ENCODE measurements at places on chromosomes 11 and 22.
A peak's percentile ranks its signal among the peaks of the same experiment; 100 is the strongest.

DNA sequence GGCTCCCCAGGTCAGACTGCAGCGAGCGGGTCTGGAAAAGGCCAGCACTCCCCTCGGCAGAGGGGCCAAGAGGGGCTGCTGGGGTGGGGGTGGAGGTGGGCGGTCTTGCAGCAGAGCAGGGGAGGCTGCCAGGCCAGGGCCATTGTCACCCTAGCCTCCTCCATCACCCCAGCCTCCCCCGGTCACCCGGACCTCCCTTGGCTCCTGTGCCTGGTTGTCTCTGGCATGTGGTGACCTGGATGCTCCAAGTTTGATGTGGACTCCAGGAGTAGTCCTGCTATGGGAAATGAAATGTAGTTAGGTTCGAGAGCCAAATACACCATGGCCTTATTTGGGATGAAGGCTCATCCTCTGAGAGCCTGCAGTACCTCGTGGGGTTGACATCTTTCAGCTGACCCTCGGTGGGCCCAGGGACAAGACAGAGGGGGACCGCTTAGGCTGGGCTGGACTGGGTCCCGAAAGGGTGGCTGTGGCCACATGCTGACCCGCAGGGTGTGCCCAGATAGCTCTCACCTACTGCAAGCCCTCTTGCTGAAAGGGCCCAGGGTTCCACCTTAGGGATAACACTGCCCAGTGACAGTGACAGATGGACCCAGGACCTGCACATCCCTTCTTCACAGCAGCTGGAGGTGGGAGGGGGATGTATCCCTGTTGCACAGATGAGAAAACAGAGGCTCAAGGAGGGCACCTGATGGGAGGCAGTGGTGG is 24.1 kb downstream of the MRGPRD start:
- DNase-seq = no peak

- no peak for DNase-seq
These were observed 12.2 kb downstream of the TXN2 start for GRCh38 chr22:36469094-36469710.

DNA sequence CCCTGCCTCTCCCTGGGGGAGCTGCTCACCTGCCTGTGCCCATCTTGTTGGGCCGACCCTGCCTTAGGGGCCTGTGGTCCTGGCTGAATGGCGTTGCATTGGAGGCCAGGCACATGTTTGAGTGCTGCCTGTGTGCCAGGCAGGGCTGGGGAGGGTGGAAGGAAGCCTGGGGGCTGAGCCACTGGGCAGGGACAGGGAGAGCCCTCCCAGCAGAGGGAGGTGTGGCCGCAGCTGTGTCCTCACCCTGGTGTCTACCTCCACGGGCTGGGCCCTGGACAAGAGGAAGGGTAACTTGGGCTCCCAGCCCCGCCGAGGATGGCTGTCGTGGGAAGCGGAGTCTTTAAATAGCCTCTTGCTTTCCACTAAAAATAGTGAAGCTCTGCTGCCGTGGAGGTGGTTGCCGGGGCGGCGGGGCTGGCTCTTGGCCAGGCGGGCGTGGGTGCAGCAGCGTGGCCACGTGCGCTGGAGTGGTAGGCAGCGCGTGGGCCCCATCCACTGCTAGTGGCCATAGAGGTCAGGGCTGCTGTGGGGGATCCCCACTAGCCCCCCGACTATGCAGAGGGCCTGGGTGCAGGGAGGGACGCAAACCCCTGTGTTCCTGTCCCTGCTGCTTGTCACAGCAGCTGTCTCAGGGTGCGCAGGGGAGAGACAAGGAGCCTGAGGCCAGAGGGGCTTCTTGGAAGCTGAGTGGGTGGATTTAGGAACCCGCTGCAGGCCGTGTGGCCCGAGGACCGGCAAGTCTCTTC is 6.2 kb downstream of the ZDHHC8 start:
- no peak for DNase-seq

DNA sequence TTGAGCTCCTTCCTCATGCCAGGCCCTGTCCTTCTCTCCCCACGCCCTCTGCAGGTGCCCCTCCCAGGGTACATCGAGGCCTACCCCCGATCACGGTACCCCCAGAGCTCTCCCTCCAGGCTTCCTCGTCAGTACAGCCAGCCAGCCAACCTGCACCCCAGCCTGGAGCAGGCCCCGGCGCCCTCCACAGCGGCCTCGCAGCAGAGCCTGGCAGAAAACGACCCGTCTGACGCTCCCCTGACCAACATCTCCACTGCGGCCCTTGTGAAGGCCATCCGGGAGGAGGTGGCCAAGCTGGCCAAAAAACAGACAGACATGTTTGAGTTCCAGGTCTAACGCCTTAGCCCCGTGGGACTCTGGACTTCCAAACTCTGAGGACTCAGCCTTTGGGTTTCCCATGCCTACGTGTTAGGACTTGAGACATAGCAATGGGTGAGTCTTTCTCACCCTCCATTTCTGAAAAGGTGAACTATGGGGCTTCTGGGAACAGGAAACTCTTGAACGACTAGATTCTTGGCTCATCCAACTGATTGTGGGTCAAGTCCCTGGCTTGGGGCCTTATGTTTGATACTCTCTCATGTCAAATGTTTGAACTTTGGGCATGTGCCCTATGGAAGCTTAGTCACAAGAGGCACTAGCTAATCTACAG is 32.7 kb downstream of the C11orf91 start:
- no peak for DNase-seq

GRCh38 chr11:47376525-47377371 is 1.6 kb downstream of the SPI1 start:
- DNase-seq = no peak

DNA sequence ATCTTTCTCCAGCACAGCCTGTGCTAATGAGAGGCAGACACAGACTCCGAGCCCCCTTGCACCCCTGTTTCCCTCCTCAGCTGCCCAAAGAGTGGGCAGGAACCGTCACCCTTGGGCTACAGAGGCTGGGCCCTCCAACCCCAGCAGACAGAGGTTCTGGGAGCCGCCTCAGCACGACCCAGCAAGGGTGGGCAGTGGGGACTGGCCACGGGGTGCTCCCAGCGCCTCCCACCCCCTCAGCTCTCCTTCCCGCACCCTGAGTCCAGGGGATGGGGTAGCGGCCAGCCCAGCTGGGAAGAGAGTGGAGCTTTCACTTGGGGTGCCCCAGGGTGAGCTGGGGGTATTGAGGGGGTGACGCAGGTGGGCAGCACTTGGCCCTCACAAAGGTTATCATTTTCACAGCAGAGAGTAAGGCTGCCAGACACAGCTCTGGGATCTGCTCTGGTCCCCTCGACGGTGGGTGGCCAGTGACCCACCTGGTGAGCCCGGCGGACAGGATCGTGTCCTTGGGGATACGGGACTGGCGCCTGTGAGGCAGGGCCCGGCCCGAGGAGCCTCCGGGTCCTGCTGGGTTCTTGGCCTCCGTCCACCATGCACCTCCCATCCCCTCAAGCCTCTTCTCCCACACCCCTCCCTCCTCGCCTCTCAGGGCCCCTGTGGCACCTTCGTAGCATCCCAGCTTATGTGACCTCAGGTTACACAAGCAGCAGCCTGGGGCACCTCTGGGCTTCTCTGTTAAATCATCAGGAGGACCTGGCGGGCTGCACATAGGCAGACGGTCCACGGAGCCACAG is 14.4 kb upstream of the BRSK2 start:
- DNase-seq = no peak

DNA sequence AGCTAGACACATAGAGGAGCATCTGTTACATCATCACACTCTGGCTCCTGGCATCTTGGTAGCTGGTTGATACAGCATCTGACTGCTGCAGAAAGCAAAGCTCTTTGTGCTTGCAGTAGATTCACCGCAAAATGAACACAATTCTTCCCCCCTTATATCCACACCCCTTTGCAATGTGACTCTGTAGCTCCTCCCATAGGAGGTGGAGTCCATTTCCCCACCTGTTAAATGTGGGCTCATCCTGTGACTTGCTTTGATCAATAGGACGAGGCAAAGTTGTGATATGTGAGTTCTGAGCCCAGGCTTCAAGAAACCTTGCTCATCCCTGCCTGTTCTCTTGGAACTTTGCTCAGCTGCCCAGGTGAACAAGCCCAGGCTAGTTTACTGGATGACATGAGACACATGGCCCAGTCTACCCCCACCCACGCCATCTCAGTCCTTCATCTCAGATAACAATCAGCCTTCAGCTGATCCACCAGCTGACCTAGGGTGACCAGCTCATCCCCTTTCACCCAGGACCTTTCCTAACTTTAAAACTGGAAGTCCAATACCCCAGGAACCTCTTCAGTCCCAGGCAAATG is 272.2 kb downstream of the TENM4 start:
- no peak for DNase-seq

- DNase-seq = peak; percentile 77
These were observed 26.2 kb upstream of the ME3 start for GRCh38 chr11:86698639-86699038.

- no peak for DNase-seq
These were observed 3.2 kb upstream of the KLHDC7B start for GRCh38 chr22:50542416-50542927.

DNA sequence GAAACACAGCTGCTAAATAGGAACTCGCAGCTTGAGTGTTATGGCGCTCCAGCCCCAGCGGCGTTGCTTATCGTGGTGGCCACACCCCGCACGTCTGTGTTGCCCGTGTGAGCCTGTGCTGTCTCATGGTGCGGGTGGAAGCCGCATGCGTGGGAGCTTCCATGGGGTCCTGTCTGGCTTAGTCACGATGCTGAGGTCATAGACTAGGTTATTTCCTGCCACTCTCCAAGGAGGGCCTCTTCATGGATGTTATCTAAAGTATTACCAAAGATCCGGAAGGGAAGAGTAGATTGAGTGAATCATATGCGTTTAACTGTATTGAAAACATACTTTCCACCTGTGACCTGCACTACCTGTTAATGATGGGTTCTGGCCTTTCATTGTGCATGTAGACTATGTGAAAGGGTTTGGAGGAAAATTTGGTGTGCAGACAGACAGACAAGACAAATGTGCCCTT is 21.7 kb downstream of the CTTN start:
- DNase-seq = peak; percentile 34

DNA sequence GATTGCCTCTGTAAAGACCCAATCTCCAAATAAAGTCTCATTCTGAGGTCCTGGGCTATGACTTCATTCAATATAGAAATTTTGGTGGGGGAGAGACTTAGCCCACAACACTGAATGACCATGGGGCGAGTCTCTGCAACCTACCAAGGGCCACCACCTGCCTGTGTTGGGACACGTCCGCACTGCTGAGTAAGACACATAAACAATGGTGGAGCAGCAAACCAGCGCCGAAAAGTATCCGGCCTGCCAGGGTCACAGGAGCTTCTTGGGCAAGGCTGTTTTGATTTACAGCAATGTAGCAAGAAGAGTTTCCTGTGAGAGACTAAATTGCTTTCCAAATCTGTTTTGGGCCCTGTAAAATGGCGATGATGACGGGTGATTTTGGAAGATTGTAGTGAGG is 122.3 kb downstream of the SHANK2 start:
- no peak for DNase-seq

DNA sequence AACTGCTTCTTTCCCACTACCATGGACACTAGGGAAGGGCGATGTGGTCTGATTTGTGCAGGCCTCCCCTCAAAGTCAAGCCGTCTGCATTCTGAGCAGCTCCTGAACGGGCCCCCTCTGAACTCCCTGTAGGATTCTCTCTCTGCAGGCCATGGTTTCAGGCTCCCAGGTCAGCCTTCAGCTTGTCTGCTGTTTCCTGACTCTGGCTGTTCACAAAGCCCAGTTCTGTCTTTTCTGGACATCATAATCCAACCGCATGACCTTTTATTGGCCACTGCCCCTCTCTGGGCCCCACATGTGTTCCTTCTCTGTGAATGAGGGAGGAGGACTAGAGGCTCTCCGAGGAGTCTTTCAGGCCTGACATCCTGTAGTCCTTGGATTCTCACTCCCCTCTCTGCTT is 161.0 kb downstream of the FEZ1 start:
- no peak for DNase-seq

DNA sequence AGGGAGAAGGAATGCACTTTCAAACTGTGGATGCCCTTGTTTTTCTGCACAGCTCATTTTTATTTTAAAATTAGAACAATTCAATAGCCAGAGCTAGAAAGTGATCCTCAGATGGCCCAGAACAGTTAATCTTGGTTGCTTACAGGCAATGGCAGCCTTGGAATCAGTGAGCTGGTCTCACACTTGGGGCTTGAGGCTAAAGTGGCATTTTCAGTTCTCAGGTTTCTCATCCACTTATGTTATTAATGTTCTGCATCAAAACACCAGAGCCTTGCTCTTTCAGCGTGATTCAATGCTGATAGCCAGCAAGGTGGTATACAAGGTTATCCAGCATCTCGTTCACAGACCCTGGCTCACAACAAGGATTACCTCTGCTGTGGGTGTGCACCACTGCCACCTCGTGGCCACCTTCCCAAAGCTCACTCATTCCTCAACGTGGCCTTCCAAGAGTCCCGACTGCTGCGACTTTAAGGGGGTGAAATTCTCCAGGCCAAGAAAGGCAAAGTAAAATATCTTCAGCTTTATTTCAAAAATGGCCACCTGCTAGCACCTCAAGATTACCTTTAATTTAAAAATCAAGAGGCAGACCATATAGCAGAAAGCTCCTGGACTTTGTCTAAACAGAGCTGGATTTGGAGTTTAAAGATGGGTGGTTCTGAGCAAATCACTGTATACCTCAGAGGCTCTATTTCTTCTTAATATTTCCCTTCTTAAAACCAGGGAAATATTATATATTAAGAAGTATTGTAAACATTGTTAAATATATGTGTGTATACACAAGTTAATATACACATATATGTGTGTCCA is 34.2 kb upstream of the FSHB start:
- peak; percentile 50 for DNase-seq

DNA sequence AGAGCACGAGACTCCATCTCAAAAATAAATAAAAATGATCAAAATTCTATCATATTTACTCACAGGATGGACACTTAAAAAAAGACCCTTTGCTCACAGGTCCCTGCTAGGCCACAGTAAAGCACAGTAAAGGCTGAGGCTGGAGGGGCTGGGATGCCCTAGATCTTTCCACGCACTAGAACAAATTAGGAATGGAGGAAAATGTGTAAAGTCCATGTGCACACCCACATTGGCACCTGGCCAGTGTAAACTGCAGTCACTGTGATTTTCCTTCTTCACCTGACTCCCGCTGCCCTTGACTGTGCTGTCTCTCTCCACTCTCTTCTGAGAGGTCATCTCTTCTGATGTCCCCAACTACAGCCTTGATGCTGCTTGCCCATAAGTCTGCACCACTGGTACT is 195.5 kb downstream of the EFCAB6 start:
- DNase-seq = no peak

DNA sequence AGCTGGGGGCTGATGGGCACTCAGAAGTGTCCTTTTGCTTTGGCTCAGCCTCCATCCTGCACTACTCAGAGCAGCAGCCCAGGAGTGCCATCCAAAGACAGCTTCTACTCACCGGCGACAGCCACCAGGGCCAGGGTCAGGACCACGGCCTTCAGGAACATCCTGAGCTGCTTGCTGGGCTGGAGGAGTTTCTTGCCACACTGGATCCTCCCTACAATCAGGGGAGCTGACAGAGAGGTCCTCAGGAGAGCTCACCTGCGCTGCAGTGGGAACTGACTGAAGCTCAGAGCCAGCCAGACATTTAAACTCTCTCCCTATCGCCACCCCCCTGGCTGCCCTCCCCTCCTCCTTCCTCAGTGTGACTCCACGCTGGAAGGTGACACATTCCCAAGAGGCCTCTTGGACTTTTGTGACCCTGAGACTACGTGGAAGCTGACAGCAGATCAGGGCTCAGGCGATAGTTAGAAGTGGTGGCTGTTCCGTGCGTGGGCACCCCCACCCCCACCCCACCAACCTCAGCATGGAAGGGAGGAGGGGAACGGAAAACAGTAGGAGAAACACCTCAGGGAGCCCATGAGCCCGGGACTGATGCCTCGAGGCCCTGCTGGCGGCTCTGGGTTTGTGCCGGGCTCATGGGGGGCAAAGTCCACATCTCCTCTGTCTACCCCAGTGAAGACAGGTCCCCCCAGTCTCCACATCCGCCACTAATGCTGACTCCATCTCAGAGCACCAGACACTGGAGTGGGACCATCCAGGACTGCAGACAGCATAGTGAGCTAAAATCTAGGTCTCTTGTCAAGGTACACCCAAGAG is at the start of gene APOA4:
Gene APOA4 (minus strand): TSS at position 274 of the 813 bp plus-strand sequence. CDS start 113 bp downstream, at position 161.
- DNase-seq = no peak
